ENCODE measurements at places on chromosomes 11 and 22.

DNA sequence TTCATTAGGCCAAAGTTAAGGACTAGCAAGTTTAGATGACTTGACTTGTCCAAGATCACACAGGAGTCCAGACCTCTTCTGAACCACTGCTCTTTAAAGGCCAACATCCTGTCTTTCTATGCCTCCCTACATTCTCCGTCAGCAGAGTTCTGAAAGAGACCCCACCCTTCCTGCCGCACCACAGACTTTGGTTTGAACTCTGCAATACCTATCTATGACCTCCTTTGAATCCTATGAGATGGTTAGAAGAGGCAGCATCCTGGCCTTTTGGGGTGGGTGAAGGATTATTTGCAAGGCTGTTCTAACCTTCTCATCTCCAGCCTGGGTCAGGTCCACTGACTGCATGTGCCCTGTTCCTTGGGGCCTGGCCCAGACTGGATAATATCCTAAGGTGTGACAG, 4.3 kb upstream of the RRM1 start:
- no peak for DNase-seq

- DNase-seq: no peak
Observed at GRCh38 chr11:10373340-10373739, 68.5 kb downstream of the ADM start.

DNA sequence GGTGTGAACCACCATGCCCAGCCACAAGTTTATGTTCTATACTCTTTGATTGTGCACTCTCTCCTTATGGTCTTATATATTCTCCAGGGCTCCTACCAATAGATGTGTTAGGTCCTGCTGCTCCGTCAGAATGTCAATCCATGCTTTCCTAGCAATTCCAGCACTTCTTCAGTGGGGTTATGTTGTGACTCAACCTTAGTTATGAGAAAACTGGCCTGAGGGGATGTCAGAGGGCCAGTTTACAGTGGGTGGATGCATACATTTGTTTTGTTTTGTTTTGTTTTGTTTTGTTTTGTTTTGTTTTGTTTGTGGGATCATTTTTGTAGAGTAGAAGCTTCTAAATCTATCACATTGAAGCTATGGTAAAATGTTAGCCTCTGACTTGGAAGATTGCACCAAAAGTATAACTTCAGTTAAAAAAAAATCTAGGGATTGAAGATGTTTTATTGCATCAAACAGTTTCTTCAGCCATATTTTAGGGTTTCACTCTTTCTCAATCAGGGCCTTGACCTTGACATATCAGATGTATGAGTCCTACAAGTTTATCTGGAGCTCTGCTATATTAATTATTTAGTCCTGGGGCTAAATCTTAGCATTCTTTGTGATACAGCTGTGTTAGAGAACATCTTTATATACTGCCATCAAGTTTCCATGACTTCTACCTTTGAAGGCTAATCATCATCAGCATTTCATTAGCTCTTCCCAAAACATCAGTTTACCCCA, 191.6 kb upstream of the CNTN5 start:
- no peak for DNase-seq

DNA sequence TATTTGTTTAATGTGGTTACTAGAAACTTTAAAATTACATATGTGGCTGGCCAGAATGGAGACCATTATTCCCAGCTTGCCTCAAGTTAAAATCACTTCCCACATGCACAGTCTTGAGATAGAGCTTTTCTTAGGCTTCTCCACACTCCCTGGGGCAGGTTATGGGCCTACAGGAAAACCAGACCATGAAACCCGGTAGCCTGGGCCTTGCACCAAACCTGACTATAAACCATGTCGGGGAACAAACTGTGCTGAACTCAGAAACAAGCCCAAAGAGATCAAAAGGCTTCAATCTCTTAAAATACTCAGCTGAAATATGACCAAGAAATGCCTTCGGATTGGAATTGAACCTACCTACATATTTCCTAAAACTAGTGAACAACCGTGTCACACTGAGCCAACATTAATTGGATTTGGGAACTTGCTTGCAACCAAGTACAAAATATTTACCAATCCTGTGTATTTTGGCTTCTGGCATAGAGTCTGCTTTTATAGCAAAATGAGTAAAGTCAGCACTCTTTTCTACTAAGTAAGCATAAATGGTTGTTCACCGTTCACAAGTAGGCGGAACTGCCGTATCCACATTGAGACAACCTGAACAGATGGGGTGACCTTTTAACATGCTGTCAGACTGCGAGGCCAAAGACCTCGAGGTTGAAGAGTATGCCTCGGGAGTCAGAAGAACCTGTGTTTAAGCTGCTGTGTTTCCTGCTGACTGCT, 199.5 kb downstream of the FAM76B start:
- no peak for DNase-seq

DNA sequence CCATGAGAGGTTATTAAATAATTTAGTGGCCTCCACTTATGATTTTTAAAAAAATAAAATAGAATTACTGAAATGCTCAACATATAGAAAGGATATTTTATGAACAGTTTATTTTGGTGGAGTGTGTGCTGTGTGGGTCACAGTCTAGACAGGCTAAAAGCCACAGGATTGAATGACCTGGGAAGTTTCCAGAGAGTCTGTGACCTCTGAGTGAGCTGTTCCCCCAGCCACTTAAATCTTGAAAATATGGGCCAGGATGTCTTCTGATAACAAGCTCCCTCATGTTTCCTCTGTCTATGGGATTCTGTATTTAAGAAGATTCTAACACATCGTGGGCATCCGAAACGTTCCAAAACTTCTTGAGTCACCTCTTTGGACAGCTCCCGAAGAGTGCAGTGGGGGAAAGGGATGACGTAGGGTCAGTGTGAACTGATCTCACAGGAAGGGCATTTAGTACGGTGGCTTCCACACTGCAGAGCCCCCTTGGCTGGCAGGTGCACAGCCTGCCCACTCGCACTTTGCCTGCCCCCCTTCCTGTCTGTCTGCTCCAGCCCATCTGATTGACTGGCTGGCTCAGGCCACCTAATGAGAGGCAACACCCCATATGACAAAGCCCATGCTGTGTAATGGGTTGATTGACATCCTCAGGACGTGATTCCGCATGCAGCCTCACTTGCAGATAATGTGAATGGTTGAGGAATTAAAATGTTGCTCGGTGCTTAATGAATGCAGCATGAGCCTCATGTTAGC, 97.4 kb downstream of the NTM start:
- DNase-seq: no peak

DNA sequence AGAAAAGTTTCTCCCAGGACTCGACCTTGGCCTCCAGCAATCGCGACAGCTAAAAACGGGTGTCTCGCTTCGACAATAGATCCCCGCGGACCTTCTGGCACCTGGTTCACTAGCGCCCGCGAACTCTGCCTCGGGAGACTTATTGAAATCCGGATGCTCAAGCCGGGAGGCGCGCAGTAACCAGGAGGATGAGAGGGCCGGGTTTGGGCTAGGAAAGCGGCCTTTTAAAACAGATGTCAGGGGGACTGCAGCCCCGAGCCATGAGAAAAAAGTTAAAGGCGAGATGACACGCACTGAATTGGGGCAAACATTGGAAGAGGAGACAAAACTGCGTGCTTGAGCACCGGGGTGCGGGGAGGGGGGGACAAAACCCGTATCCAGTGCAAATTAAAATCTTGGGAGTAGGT, 637 bp upstream of the ZBTB16 start:
- peak; percentile 17 for DNase-seq

DNA sequence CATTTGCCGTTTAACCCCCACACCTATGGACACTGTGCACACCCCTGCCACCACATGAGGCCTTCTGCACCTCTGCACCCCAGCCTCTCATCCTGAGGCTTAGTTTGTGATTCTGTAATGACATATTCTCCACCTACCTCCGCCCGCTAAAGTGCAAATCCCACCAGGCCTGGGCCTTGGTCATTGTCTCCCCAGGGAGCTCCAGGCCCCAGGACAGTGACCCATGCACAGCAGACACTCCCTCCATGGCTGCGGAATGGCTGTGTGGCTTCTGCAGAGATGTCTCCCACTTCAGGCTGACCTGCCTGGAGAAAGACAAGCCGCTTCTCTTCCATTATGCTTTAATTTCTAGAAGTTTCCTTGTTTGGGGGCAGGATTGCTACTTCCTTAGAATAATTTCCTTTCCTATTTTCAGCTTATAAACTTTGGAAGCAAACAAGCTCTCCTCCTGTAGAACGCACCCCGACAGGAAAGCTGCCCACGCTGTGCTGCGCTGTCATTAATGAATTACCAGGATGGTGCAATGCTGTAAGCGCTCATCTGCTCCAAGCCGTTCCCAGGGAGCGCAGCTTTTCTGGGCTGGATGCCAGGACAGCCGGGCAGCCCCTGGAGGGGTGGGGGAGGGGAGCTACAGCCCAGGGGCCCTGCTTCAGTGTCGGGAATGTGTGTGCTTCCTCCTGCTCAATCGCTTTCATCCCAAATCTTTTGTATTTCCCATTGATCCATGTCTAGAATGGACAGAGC, 618.0 kb downstream of the BRD1 start:
- DNase-seq: no peak

GRCh38 chr11:122242731-122243130, 126.7 kb upstream of the BLID start:
- peak; percentile 51 for DNase-seq

- DNase-seq: no peak
Observed at GRCh38 chr11:72514331-72514730, 80.0 kb upstream of the CLPB start.

GRCh38 chr11:31825838-31826484, 14.8 kb upstream of the PAX6 start:
- no peak for DNase-seq

- no peak for DNase-seq
Observed at GRCh38 chr22:46195487-46196165, 45.3 kb downstream of the PPARA start.
